ENCODE measurements at places on chromosomes 16 and 17.

DNA sequence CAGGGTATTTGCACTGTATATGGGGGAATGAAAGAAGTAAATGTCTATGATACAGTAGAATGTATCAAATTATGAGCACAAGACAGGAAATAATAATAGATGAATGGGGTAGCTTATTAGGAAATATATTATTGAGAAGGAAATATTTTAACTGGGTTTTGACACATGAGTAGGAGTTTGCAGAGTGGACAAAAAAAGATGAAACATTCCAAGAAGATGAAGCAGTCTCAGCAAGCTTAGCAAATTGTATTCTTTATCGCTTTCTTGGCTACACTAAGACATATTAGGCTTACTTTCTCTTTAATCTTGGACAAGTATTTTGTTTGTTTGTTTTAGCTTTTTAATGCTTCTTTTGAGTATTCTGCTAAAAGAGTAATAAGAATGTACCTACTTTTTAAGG lies 1.3 kb upstream of the KRTAP4-9 start:
- no peak for DNase-seq

- no peak for DNase-seq
These were observed 54.0 kb upstream of the GNAO1 start for GRCh38 chr16:56137269-56137668.

DNA sequence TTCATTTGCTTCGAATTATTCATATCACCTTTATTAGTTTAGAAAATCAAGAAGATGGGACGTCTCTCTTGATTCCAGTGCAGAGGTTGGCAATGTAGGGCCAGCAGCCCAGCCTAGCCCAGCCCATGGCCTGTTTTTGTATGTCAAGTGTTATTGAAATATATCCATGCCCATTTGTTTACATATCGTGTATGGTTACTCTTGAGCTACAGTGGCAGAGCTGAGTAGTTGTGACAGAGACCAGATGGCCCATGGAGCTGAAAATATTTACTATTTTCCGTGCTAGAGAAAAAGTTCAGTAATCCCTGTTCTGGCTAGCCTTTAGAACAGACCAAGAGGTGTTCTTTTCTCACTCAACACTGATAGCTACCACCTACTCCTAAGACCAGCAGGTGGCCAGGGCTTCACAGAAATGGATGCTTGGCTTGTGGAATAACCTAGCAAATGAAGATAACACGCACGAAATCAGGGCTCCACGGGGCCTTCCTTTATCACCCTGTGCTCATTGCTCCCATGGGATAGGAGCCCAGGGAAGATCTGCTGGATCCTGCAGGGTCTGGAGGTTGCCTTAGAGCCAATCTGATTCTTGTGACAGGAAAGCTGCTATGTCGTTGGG lies 123.2 kb upstream of the ANKFN1 start:
- no peak for DNase-seq

DNA sequence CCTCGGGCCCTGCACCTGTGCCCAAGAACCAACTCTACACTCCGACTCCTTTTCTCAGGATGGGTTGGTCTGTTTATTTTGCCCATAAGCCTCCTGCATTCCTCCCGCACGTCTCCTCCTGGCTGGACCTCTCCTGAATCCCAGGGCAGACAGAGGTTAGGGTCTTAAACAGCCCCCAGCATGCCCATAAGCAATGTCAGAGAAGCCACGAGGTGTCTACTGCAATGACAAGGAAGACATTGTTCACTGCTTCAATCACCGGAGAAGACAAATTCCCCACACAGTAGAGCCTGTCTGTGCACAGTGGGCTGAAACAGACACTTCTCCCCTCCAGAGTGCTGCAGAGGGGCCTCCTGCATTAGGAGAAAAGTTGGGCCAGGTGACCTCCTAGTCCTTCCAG lies 230.6 kb upstream of the RPL38 start:
- DNase-seq, result no peak

DNA sequence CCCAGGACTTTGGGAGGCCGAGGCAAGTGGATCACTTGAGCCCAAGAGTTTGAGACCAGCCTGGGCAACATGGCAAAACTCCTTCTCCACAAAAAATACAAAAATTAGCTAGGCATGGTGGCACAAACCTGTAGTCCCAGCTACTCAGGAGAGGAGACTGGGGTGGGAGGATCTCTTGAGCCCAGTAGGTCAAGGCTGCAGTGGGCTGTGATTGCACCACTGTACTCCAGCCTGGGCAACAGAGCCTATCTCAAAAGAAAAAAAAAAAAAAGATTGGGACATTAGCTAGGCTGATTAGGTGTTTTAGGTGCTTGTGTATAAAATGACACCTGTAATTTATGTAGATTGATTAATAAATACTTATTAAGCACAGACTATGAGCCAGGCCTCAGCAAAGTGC lies 10.1 kb downstream of the GFOD2 start:
- no peak for DNase-seq

GRCh38 chr17:34706029-34706428 lies 126.6 kb downstream of the TMEM132E start:
- no peak for DNase-seq

GRCh38 chr16:26649381-26650045 lies 417.2 kb upstream of the C16orf82 start:
- no peak for DNase-seq

DNA sequence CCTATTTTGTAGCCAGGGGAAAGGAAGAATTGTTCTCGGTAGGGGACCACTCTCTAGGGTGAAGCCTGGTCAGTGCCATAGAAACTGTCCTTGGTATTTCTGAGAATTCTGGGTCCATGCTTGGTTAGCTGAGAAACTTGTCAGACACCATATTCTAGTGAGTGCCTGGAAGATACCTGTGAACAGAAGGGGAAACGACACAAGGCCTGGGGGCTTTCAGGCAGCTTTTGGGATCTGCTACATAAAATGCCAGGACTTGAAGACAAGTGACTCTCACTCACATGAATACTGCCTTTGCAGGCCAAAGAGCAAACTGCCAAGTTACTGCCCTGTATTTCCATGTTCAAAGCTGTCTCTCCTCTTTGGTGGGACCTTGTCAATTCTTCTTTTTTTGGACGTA lies 18.3 kb downstream of the ODF4 start:
- no peak for DNase-seq

DNA sequence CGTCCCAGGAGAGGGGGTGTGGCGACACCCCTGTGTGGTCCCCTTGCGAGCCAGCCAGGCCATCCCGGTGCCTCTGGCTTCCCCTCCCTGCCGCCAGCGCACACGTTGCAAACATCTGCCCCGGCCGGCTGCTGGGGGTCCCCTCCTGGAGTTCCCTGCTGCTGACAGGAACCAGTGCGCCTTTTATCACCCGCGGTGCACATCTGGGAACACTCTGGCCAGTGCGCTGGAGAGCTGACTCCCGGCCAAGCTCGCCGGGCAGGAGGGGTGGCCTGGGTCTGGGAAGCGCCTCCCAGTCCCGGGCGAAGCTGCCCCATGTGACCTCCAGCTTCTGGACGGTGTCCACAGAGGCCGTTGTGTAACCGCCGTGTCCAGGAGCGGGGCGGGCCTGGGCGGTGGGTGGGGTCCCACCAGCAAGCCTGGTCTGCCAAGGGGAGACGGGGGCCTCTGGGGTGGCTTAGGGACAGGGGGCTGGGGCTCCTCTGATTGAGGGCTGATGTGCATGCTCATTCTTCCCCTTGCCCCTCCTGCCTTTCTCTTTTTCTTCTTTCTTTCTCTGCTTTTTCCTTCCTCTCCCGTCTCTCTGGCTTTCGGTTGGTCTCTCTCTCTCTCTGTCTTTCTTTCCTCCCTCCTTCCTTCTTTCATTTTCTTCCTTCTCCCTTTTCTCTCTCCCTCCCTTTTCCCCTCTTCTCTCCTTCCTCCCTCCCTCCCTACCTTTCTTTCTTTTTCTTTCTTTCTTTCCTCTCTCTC lies 25.2 kb upstream of the CIBAR2 start:
- DNase-seq, result no peak

DNA sequence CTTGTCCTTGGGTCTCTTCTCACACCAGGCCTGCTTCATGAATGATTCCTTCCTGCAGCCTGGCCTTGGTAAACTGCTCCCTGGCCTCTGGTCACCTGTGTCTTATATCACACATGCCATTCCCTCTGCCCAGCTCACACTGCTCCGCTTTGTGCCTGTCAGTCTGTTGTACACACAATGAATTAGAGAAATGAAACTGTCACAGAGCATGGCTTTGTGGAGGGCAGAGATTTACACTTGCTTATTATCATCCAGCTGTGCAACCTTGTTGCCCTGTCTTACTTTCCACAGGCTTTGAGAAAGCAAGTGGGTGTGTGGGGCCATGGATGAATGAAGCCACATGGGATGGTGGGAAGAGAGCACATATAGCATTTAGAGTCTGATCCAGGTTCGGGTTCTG lies 22.4 kb downstream of the ALDH3A2 start:
- no peak for DNase-seq

DNA sequence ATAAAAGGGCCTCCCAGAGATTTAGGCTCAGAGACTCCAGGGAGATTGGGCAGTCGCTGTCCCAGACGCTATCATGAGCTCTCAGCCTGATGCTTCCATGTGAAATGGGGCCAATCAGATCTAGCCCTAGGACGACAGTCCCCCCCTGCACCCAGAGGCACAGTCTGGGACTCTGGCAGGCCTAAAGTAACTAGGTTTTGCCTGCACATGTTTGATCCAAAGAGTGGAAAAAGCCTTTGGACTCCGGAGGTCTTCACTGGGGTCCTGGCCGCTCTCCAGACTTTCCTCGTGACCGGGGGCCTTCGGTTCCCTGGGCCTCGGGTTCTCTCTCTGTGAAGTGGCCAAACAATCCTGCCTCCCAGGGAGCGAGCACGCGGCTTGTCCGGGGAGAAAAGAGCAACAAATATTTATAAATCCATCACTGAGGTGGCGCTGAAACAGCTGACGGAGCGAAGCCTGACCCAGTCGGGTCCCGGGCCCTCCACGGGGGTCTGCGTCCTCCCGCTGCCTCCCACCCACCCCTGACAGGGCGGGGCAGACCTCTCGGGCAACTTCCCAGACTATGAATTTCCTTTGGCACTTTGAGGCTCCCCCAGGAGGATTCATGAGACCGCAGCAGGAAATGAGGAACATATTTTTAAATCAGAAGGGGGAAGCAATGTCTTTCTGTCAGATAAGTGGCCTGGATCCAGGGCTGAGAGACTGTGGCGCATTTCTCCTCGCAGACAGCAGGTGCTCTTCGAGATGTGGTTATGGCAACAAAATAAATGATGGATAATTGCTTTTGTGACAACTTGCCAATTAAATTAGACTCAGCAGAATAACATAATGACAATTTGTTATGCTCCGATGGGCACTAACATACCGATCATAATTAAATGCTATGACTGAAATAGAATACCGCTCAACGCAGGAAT lies 38.9 kb downstream of the MRPS23 start:
- no peak for DNase-seq

DNA sequence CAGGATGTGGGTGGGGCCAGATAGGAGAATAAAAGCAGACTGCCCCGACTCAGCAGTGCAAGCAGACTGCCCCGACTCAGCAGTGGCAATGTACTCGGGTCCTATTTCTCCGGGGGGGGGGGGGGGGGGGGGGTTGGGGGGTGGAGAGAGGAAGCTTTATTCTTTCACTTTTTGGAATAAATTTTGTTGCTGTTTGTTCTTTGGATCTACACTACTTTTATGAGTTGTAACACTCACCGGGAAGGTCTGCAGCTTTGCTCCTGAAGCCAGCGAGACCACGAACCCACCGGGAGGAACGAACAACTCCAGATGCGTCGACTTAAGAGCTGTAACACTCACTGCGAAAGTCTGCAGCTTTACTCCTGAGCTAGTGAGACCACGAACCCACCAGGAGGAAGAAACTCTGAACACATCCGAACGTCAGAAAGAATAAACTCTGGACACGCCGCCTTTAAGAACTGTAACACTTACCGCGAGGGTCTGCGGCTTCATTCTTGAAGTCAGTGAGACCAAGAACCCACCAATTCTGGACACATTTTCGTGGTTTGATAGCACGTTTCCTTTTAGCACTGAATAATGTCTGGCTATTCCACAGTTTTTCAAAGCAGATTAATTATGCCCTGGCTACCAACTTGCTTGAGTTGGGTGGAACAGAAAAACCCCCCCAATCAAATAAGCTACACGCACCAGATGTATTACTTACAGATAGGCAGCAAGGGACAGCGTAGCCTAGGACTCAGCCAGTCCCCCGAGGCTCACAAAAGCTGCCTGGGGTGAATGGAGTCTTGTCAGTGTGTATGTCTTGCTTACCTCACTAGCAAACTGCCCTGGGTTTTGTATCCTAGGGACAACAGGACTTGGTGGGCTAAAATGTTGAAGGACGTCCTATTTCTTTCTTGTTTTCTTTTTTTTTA lies 11.9 kb downstream of the FZD2 start:
- DNase-seq, result no peak

DNA sequence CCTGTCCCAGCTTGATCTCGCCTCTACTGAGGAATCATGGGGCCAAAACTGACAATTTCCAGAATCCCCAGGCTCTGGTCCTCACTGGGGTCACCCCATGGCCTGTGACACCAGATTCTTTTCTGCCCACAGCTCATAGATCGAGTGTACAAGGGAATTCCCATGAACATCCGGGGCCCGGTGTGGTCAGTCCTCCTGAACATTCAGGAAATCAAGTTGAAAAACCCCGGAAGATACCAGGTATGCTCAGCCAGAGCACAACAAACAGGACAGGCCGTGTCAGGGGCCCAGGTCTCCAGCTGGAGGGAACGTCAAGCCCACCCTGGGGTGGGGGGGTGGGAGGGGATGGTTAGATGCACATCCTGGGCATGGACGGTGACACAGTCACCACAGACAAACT lies 17.5 kb downstream of the USP6 start:
- DNase-seq, result no peak

DNA sequence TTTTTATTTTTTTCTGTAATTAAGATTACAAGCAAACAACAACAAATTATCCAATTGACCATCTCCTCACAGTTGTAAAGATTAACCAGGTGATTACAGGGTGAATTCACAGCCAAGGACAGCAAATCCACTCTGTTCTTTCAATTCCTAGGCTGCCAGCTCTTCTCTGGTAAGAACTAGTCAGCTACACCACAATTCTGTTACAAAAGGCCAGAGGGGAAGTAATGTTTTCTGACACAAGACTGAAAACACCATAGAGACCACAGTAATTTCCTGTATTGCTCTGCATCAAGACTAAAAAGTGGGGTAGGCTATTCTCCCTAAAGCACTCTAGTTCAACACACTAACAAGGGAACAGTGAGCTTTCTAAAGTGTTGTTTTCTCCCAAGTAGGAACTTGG lies 10.6 kb downstream of the CA10 start:
- no peak for DNase-seq

DNA sequence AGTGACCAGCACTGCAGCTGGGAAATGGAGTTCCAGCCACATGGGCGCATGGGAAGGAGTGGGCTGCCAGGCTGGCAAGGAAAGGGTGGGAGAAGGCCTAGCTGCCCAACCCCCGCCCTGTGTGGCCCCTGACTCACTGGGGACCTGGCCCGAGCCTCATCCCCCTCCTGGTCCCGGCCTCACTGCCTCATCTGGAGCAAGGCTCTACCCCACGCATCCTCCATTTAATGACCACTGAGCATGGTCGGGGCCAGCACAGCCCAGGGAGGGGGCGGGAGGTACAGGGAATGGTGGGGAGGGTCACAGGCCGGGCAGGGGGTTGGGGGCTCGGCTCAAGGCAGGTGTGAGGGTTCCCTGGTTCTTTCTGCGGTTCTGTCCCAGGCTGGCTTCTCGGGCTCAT lies 16.1 kb downstream of the SPNS2 start:
- no peak for DNase-seq

Data from SIG-M5 (cell line).